ENCODE measurements at places on chromosomes 6 and 20.

DNA sequence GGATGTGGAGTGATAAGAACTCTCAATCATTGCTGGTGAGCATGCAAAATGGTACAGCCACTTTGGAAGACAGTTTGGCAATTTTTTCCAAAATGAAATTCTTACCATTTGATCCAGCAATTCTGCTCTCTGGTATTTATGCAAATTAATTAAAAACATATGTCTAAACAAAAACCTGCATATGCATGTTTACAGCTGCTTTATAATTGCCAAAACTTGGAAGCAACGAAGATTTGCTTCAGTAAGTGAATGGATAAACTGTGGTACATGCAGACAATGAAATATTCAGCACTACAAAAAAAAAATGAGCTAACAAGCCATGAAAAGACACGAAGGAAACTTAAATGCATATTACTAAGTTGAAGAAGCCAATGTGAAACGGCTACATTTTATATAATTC is 55.5 kb upstream of the SMLR1 start:
- DNase-seq = no peak

- no peak for DNase-seq
Observed at GRCh38 chr6:7974565-7974937, 64.0 kb upstream of the TXNDC5 start.

DNA sequence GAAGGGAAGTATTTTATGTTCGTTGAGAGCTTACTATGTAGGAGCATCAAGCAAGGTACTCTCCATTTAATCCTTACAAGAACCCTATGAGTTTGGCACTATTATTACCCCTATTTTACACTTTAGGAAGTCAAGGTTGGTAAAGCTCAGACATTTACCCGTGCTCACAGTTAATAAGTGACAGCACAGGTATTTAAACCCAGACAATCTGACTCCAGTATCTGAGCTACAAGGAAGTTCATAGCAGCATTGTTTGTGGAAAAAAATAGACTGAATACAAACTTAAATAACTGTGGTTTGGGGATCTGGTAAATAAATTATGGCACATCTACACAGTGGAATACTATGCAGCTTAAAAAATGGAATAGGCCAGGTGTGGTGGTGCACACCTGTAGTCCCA is 21.2 kb upstream of the GMNN start:
- DNase-seq = no peak

- no peak for DNase-seq
Observed at GRCh38 chr20:40304119-40304613, 384.9 kb downstream of the MAFB start.

- no peak for DNase-seq
Observed at GRCh38 chr6:7431313-7431673, 41.7 kb downstream of the RIOK1 start.

DNA sequence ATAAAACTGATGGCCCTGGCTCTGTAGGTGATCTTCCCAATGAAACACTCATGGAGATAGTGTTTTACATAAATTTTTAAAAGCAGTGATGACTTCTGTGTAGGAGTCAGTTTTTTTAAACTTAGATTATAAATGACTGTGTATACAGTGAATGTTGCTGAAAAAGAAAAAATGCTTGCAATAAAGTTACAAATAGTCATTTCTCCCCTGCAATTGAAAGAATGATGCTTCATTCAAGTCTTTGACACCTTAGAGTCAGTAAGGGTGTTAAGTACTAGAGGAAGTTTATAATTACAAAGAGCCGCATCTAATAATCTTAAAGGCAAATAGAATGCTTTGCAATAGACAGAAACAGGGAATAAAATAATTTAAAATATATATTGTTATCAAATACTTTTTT is 27.6 kb downstream of the ZNF292 start:
- DNase-seq = no peak

GRCh38 chr6:170093658-170094596 is 197.0 kb downstream of the DLL1 start:
- DNase-seq = no peak

- no peak for DNase-seq
Observed at GRCh38 chr20:11753155-11753554, 164.5 kb upstream of the BTBD3 start.

DNA sequence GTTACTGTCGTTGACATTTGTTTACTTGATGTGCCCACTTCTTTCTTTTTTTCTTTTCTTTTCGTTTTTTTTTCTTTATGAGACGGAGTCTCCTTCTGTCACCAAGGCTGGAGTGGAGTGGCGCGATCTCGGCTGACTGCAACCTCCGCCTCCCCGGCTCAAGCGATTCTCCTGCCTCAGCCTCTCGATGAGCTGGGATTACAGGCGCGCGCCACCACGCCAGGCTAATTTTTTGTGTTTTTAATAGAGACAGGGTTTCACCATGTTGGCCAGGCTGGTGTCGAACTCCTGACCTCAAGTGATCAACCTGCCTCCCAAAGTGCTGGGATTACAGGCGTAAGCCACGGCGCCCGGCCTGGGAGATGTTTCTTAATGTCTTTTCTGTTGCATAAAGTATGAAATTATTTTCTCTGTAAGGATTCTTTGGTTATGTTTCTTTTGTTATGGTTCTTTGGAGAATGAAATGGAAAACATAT is 33.3 kb upstream of the PRSS16 start:
- no peak for DNase-seq

- no peak for DNase-seq
Observed at GRCh38 chr6:100435299-100435698, 29.4 kb downstream of the SIM1 start.

- no peak for DNase-seq
Observed at GRCh38 chr6:122996794-122997505, 915 bp downstream of the CLVS2 start.

DNA sequence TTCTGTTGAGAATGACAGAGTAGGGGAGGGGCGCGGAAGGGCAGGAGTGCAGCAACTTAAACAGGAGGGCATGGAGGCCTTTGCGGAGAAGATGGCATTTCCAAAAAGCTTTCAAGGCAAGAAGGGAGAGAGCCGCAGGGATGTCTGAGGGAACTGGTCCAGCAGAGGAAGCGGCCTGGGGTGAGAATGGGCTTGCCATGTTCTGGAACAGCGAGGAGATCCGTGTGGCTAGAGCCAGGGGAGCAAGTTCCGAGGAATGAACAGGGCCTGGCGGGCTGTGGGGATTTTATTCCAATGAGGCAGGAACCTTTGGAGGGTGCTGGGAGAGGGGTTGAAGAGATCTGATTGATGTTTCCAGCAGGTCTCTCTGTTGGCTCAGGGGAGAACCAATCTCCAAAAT is 86.1 kb downstream of the PREX1 start:
- DNase-seq = no peak

- DNase-seq = no peak
Observed at GRCh38 chr6:14259594-14260152, 142.1 kb downstream of the CD83 start.

- no peak for DNase-seq
Observed at GRCh38 chr20:59598625-59599310, 5.6 kb upstream of the PHACTR3 start.

GRCh38 chr6:111871725-111872400 is 1.4 kb downstream of the FYN start:
- DNase-seq = no peak

- no peak for DNase-seq
Observed at GRCh38 chr20:17712708-17713107, 12.9 kb downstream of the BANF2 start.

GRCh38 chr20:38806855-38807655 is 1.6 kb downstream of the PPP1R16B start:
- DNase-seq = no peak

- DNase-seq = no peak
Observed at GRCh38 chr6:16420715-16421461, 182.5 kb downstream of the GMPR start.

DNA sequence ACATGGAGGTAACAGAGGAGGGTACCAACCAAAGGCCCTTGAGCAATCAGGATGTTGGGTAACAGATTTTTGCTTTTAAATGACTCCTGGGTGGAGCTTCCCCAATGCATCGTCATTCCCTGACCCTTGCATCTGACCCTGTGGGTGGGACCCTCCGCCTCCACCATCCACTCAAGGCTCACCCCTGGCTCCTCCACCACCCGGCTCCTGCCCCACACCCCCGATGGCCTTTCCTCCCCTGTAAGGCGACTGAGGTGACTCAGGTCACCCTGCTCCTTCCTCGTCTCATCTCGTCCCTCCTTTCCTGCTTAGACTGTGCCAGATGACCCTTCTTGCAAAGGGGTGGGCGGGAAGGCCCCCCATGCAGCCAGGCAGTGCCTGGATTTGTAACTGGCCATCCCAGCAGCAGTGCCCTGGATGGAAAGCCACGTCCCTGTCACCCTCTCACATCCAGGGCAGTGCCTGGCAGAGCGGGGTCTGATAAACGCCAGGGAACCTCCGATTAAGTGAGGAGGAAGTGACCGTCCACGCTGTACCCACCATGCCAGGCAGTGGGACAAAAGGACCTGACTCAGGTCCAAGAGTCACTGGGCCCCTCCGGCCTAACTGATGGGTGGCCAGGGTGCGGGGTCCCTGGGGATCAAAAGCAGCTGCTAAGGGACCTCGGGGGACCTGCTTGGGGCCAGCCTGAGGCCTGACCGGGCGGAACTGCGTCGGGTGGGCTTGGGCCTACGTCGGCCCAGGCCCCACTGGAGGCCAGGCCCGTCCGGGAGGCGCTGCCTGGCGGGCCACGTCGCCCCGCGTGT is 624 bp upstream of the NPEPL1 start:
- peak; percentile 85 for DNase-seq

GRCh38 chr20:34016736-34017135 is 23.0 kb downstream of the RALY start:
- DNase-seq = no peak

DNA sequence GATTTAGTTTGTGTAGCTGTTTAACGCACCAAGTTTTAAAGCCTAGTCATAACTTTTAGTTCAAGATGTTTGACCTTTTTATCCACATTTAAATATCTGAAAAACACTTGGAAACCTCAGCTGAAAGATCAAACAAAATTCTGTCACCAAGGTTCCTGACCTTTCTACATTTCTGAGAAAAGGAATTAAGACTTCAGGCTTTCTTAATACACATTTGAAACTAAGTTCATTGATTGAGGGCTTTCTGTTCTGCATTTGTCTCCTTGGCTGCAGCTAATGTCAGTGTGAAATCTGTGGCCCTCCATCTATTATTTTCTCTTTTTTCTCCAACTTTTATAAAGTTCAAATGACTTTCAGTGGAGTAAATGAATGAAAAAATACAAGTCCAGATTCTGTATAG is 22.7 kb upstream of the FBXL4 start:
- no peak for DNase-seq

- DNase-seq = no peak
Observed at GRCh38 chr6:32214126-32214525, 9.7 kb downstream of the NOTCH4 start.

GRCh38 chr20:34829191-34829590 is 3.7 kb upstream of the NCOA6 start:
- no peak for DNase-seq

DNA sequence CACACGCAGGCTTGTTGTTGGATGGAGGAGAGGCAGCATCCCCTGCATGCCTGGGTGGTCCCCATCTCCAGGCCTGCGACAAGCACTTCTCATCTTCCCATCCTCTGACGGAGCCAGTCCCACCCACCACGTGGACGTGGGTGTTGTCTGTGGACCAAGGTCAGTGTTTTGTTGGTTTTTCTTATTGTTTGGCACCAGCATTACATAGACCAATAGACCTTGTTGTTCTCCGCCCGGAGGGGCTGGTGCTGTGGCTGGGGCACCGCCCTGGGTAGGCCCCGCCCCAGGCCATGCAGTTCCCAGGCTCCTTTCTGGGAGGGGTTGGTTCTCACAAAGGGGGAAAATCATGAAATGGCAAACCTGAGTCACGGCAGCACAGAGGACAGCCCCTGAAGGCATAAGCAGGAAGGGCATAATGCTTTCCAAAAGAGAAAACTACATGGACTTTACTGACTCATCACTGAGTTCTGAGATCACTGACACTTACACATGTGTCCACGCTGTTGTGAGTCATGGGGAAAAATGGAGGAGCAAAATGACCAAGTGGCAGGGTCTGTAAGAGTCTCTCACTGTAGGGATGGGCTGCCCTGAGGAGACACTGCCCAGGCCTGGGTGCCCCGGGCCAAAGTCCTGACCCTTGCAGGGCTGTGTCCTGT is 90.8 kb downstream of the THBS2 start:
- DNase-seq = no peak

- DNase-seq = no peak
Observed at GRCh38 chr20:17747431-17747846, 47.7 kb downstream of the BANF2 start.

All from lower lobe of right lung (tissue), 2 donors.